ENCODE measurements at places on chromosomes 7 and 10.

DNA sequence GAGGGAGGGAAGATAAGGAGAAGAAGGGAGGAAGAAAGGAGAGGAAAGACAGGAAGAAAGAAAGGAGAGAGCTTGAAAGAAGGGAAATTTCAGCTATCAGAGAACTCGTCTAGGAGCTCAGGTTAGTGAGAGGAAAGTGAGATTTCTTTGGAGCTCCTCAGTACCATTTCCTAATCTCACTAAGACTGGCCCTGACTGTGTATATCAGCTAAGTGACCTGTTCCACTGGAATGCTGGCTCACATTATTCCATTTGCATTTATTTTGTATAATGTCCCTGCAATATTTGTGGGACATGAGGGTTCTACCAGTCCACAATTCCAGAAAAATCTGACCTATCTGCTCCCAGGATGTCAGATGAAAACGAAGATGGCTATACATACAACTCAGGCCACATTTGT is 114.7 kb upstream of the CELF2 start:
- no peak for DNase-seq

GRCh38 chr7:26105931-26106330 is 46.1 kb upstream of the NFE2L3 start:
- DNase-seq, result no peak

GRCh38 chr7:141115965-141116364 is 42.1 kb downstream of the TMEM178B start:
- no peak for DNase-seq

- DNase-seq, result no peak
Measured at GRCh38 chr7:157547611-157548010, 210.8 kb downstream of the DNAJB6 start.

DNA sequence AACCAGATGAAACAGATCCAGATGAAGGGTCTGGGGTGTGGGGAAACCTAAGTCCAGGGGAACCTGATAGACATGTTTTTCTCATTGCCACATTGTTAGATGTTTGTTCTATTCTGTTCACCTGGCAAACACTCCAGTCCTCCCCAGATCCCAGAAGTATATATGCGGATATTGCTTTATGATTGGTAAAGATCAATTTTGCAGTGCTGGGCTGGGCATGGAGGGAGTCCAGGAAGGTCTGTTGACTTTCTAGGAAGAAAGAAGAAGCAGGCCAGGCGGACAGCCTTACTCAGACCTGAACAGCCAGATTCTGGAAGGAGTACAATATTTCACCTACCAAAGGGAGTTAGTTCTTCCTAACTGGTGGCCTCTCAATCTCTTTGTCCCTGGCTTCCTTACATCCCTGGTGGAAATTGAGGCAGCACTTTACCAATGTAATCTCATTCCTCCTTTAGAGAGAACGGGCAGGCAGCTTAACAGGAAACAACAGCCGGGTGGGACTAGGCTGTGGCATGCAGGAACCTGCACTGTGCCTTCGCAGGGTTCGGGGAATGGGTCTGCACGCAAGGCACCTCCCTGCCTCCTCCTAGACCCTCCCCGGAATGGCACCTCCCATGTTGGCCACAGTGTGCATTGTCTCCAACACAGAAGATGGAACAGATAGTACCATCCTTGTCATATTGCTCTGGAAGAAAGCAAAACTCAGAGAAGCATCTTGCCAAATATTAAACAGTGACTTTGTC is 930 bp downstream of the GIMAP6 start:
- peak; percentile 22 for DNase-seq

- no peak for DNase-seq
Measured at GRCh38 chr10:129244757-129245156, 222.3 kb upstream of the MGMT start.

- DNase-seq, result no peak
Measured at GRCh38 chr10:74738542-74738941, 87.9 kb upstream of the KAT6B start.

- no peak for DNase-seq
Measured at GRCh38 chr7:105937411-105937810, 25.7 kb upstream of the CDHR3 start.

All from stimulated activated CD4-positive, alpha-beta T cell treated with anti-CD3 and anti-CD28 coated beads, Interleukin-1b, Interleukin-23, amount 100 ng/mL, for 4 hours (primary cell).